ENCODE measurements at places on chromosomes 3 and 15.

- DNase-seq, result no peak
Measured at GRCh38 chr3:63303238-63303637, 25.1 kb downstream of the SYNPR start.

DNA sequence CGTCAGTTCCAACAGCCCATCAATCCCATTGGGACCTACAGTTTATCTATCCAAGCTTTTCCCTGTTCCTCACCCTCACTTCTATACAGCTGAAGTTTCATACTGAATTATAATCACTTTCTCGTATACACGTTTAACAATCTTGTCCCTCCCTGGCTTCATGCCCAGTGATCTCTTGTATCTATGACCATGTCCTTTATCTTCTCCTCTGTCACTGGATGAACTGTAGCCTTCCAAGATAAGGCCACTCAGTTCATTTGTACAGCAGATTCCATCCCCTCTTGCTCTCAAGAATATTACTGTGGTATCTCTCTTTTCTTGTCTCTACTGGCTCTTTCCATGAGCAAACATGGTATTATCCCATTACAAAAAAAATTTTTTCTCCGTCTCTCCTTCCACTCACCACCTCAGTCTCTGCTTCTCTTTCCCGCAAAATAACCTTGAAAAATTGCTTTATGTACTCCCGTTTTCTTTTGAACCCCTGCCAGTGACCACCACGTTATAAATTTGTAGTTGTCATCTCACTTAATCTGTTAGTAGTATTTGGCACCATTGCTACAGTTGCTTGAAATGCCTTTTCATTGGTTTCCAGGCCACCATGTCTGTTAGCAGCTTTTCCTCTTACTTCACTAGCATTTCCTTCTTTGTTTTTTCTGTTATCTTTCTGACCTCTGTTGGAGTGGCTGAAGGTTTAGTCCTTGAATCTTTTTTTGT, 9.4 kb downstream of the CTNNB1 start:
- DNase-seq, result no peak

DNA sequence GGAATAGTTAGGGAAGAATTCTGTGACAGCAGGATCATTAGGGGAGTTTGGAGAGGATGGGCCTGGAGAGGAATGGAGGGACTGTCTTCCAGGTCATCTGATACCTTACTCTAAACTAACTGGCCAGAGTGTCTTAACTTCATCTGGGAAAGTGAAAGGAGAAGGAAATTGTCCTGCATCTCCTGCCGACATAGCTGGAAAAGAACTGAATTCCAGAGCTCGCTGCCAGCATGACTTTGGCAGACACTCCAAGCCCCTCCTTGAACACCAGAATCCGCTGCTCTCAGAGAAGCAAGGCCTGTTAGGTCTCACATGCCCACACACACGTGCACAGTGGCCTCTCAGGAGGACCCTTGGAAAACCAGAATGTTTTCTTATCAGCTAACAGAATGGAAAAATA, 10.5 kb downstream of the ABI3BP start:
- no peak for DNase-seq

DNA sequence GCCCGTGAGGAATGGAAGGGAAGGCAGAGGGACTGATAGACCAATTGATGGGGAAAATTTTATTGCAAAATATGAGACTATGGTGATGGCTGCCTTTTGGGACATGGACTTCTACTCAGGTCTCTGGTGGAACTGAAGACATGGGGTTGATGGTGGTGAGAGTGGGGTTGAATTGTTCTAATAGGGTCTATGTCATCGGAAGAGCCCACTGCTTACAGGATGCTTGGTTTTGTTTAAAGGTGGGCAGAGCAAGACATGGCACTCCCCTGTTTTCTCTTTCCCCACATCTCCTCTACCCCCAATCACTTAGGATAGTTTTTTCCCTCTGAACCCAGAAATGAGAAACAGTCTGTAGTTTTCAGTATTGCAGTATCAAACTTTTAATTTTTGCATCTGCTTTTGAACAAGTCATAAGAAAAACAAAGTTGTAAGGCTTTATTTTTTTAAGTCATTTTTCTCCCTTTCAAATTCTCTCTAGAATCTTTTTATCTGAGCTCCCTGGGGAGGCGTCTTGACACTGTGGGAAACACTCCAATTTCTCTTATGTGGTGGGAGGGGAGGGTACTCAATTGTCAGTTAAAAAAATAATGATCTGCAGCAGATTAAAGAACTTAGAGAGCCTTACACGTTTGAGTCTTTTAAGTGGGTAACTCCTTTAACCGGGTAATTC, 276.2 kb upstream of the TBC1D5 start:
- DNase-seq, result no peak

- no peak for DNase-seq
Measured at GRCh38 chr15:60414016-60414682, 16.4 kb upstream of the ANXA2 start.

DNA sequence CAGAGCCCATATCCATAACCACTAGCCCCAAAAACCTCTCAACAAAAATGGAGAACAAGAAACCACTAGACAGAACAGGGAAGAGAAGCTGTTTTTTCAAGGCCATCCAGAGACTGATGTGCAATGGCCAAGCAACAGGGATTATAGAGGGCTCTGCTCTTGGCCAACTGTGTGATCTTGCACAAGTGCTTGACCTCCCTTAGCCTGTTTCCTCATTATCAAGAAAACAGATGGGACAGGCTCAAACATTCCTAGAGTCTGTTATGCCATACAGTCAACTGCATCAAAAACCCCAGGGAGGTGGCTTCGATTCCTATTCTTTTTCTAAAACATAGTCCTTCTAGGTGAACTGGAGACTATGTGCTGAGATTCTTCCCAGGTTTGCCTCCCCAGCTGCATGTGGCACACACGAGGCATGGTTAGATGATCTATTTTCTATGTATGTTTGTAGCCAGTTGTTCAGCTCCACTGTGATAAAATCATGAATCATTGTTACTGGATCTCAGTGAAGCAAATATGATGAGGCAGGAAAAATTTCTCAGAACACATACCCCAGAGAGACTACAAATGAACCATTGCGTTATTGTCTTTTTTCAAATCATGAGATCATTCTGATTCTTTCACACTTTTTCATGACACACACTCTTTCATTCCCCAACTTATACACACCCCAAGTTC, 132.9 kb upstream of the TGFBR2 start:
- no peak for DNase-seq

GRCh38 chr15:62749036-62749815, 293.3 kb upstream of the TPM1 start:
- DNase-seq, result no peak

DNA sequence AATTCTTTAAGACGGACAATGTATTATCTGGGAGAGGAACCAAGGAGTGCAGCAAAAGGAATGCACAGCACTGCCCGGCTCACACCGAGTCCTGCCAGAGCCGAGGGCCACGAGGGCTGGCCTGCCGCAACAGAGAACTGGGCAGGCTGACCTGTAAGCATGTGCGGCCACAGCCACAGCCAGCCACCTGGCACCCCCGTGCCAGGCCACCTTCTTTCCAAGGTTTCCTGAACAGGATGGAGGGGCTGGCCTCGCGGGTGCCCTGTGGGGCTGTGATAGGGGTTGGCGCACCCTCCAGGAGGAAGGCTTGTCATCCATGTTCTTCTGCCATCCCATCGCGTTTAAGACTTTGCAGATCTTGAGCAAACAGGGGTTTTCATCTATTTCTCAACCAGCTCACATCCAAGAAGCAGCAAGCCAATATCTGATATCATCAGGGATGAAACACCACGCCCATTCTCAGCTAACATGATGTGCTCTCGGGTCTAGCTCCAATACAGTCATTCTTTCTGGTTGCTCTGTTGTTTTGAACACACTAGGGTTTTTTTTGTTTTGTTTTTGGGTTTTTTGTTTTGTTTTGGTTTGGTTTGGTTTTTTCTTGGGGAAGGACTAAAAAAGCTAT, 10.2 kb downstream of the CA12 start:
- DNase-seq, result no peak

DNA sequence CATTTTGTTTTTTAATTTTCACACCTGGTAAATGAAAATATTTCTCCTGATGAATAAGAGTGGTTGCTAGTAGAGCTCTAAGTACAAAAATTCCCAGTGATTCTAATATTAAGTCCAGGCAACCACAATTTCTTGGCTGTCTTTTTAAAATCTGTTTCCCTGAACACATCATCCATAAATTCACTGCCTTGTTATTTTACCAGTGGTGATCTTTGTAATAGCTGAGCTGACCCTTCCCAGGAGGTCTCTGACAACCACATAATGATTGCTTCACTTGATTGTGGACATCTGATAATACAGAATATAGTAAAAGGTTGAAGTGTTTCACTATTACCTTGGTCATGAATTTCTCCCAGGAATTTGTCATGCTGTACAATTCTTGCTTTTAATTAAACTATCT, 13.9 kb upstream of the TOP2B start:
- DNase-seq, result no peak

DNA sequence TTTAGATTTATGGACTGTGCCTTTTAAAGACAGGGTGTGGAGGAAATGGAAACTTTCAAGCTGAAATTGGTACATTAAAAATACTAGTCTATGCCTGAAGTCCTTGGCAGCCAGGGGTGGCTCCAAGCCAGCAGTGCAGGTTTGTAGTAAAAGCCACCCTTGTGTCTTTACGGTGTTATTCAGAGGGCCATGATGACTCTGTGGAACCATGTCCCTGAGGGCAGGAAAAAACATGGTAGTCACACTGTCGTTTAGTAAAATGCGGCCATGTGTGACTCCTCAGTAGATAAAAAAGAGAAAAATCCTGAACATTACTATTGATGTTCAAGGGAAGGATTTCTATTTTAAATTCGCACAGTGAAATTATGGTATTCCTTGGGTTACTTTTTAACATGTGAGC, 2.7 kb downstream of the FAN1 start:
- no peak for DNase-seq

- no peak for DNase-seq
Measured at GRCh38 chr3:17639765-17640164, 102.7 kb downstream of the TBC1D5 start.

GRCh38 chr15:94582368-94582767, 351.0 kb downstream of the MCTP2 start:
- DNase-seq, result peak; percentile 20

DNA sequence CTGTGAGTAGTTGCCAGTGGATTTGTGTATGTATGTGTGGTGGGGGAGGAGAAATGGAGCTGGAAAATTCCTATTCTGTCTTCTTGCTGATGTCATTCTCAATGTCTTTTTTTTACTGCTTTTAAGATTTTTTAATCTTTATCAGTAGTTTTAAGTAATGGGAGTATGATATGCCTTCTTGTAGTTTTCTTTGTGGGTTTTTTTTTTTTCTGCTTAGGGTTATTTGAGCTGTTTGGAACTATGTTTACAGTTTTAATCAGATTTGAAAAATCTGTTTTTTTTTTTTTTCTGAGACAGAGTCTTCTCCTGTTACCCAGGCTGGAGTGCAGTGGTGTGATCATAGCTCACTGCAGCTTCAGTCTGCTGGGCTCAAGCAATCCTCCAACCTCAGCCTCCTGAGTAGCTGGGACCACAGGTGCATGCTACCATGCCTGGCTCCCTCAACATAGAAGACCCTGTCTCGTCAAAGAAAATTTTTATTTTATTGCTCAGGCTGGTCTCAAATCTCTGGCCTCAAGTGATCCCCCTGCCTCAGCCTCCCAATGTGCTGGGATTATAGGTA, 37.1 kb downstream of the RPL39L start:
- DNase-seq, result no peak

DNA sequence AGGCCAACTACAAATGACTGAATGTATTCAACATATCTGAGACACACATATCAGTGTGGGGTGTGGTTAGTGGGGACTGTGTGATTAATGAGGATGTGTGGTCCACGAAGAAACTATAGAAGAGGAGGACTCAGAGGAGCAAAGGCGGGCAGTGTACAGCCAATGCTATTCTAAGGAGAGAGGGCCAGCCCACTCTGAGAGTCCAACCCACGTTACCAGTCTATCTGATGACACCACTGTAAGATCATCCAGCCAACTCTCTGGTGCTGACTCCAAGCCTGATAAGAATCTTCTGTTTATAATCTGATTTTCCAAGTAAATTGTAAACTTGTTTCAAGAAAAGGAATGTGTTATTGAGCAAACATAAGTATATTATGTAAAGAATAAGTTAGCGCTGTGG, 47.2 kb downstream of the MCF2L2 start:
- DNase-seq, result no peak

DNA sequence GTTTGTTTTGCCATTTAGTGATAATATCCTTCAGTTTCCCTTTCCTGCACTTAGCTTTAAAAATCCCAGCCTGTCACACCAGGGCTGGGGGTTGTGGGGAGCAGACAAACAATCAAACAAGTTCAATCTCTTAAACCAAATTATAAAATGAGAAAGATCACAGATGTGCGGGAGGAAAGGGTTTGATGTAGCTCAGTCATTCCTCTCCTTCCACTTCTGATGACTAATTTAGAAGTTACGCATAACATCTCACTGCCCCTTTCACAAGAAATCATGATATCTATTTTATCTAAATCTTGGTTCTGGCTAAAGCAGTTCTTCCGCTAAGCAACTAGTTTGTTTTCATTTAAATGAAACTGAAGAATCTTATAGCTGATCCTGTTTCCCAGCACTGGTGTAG, 34.1 kb upstream of the ATG7 start:
- no peak for DNase-seq

DNA sequence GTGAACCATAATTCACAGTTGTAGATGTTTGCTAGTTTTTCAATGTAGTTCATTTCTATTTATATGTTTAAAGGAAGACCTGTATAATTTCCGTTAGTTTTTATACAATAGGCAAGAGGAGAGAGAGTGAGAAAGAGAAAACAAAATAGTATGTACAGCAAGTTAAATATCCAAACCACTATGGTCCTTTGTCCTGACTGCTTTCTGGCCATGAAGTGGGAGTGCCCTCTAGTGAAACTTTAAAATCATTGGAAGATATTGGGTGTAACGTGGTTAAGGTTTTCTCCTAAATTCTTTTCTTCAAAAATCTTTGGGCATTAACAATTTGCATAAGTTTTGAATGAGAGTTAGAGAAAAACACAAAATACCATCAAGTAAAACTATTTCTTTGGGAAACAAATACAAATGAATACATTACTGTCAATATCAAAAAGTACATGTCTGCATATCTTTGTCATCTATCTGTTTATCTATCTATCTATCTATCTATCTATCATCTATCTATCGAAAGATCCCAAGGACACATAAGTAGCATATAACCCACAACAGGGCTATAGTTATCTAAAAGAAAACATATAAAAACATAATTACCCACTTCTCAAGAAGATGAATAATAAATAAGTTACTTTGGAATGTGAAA, 534.6 kb upstream of the ATP11B start:
- peak; percentile 27 for DNase-seq

DNA sequence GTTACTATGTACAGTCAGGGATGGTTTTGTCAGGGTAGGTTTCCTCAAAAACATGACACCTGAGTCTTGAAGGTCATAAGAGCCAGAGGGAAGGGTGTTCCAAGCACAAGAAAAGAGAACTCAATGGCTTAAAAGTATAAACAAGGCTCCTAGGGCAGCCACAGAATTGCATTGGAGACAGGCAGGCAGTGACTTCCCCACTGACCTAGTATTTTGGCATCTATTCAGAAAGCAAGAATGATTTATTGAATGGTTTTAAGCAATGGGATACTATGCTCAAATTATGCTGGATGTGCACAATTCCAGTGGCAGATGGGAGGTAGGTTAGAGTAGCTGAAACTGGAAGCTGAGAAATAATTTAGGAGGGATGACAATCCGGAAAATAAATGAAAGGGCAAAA, 54.0 kb downstream of the TSC22D2 start:
- DNase-seq, result no peak

GRCh38 chr15:33941279-33942063, 26.8 kb upstream of the CHRM5 start:
- DNase-seq, result no peak

- DNase-seq, result no peak
Measured at GRCh38 chr3:148968321-148968720, 23.0 kb upstream of the GYG1 start.

GRCh38 chr3:15094187-15094875, 4.6 kb downstream of the RBSN start:
- DNase-seq, result no peak

Data from GM10248 (cell line).